ENCODE measurements at places on chromosomes 7 and 10. TPM values are rescaled to one million over a fixed set of nuclear protein-coding genes. Genes with fewer than 3 reads are reported as not detected.
A peak's percentile ranks its signal among the peaks of the same experiment; 100 is the strongest.

The DNMBP gene
- total RNA-seq = 33.4 TPM

The CLIP2 gene
- 19.8 TPM for total RNA-seq

DNA sequence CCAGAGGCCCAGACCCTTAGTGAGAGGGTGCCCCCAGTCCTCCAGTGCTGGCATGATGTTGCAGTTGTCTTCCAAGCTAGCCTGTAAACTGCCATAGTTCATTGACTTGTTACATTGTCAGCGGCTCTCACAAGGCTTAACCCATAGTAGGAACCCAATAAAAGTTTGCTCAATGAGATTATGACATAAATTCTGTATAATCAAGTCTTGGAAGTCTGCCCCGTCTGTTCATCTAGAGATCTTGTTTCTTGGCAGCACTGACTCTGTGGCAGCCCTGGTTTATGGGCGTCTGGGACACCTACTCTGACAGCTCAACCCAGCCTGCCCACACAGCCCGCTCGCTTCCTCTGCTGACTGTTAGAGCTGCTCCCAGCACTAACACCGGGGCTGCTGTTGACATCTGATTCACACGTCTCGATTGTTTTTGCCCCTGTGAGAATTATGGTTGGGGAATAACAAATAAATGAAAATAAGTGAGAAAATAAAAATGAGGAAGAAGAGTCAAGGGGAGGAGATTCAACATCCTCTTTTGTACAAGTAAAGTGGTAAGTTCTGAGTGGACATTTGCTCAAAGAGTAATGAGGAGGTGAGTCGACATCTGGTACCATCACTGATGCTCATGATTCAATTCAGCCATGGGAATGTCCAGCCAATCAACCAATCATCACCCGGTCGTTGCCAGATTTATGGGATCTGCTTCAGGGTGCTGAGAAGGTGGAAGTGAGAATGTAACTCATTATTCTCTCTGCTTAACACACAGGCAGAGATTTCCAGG is 160.8 kb downstream of the SPAG6 start:
- peak; percentile 18 for DNase-seq

GRCh38 chr7:16564909-16565426 is 38.3 kb downstream of the LRRC72 start:
- no peak for DNase-seq

- no peak for DNase-seq
These were observed 17.5 kb upstream of the CPVL start for GRCh38 chr7:29163854-29164253.

- no peak for DNase-seq
These were observed 21.2 kb downstream of the C10orf71 start for GRCh38 chr10:49320191-49320590.

GRCh38 chr10:69703256-69703655 is 73.2 kb downstream of the FAM241B start:
- no peak for DNase-seq

- DNase-seq = no peak
These were observed 54.5 kb downstream of the LRRTM3 start for GRCh38 chr10:66980246-66980815.

- no peak for DNase-seq
These were observed 212.8 kb downstream of the ADARB2 start for GRCh38 chr10:1524540-1524939.

DNA sequence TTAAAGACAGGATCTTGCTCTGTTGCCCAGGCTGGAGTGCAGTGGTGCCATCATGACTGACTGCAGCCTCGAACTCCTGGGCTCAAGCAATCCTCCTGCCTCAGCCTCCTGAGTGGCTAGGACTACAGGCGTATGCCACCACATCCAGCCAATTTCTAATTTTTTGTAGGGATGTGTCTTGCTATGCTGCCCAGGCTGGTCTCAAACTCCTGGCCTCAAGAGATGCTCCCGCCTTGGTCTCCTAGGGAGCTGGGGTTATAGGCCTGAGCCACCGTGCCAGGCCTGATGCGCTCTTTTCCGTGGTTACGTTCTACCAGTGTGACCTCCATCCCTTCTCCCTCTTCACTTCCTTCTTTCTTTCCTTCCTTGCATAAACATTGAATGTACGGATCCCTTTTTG is 34.2 kb upstream of the IL15RA start:
- DNase-seq = no peak

- peak; percentile 63 for DNase-seq
These were observed 5.9 kb upstream of the LGI1 start for GRCh38 chr10:93751832-93752231.
